ENCODE measurements at places on chromosomes 3 and 15. TPM values are rescaled to one million over a fixed set of nuclear protein-coding genes. Genes with fewer than 3 reads are reported as not detected.

The SLC27A2 gene
- polyA plus RNA-seq, result not detected

- peaks cover 7% of the 10 kb centered on the region for H3K36me3 ChIP-seq
- peaks cover 10% of the 10 kb centered on the region for H3K4me1 ChIP-seq
- no peaks in the 10 kb centered on the region for H3K27me3 ChIP-seq
- no peak for DNase-seq
- H3K27ac ChIP-seq, result no peak overlapping the region
These were observed 39.4 kb upstream of the TRIM71 start for GRCh38 chr3:32778389-32778788.

DNA sequence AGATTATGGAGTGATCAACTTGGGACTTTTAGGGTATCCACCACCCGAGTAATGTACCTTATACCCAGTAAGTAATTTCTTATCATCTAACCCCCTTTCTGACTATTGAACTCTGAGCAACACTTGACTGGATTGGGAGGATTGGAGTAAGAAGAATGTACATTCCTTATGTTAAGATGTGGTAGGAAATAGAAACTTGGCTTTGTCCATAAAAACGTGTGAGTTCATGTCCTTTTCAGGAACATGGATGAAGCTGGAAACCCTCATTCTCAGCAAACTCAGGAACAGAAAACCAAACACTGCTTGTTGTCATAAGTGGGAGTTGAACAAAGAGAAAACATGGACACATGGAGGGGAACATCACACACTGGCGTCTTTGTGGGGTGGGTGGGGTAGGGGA, 112.3 kb downstream of the PTPRG start:
- no peak overlapping the region for H3K27ac ChIP-seq
- H3K36me3 ChIP-seq, result no peaks in the 10 kb centered on the region
- no peak overlapping the region for H3K4me3 ChIP-seq
- no peak for DNase-seq
- H3K27me3 ChIP-seq, result no peaks in the 10 kb centered on the region
- no peaks in the 10 kb centered on the region for H3K4me1 ChIP-seq

GRCh38 chr3:74000725-74001124, 376.0 kb upstream of the PDZRN3 start:
- H3K36me3 ChIP-seq, result no peaks in the 10 kb centered on the region
- DNase-seq, result no peak
- no peak overlapping the region for H3K27ac ChIP-seq
- no peak overlapping the region for H3K4me3 ChIP-seq

GRCh38 chr3:189146848-189147247, 24.9 kb upstream of the TPRG1 start:
- no peak for DNase-seq
- no peaks in the 10 kb centered on the region for H3K36me3 ChIP-seq
- H3K4me3 ChIP-seq, result no peak overlapping the region
- peaks cover 16% of the 10 kb centered on the region for H3K4me1 ChIP-seq

- H3K4me1 ChIP-seq, result no peaks in the 10 kb centered on the region
- H3K36me3 ChIP-seq, result peaks cover 19% of the 10 kb centered on the region
- DNase-seq, result no peak
- H3K27ac ChIP-seq, result no peak overlapping the region
- no peak overlapping the region for H3K4me3 ChIP-seq
- no peaks in the 10 kb centered on the region for H3K27me3 ChIP-seq
These were observed 66.5 kb upstream of the PLXND1 start for GRCh38 chr3:129673012-129673411.

DNA sequence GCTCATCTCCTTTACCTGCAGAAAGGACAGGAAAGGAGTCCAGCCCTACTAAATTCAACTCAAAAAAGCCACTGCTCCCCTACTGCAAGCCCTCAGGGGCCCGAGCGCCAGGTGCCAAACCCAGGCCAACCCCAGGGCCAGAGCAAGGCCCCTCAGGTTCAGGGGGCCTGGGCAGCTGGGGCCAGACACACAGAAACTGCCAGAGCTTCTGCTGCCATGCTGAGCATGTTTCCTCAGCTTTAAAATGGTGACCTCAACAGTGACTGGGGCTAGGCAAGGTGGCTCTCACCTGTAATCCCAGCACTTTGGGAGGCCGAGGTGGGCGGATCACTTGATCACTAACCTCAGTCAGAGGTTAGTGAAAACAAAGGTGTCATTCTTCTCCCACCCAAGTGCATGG, 38.8 kb downstream of the KLHL25 start:
- H3K4me1 ChIP-seq, result peaks cover 6% of the 10 kb centered on the region
- DNase-seq, result no peak
- H3K36me3 ChIP-seq, result no peaks in the 10 kb centered on the region
- H3K27me3 ChIP-seq, result no peaks in the 10 kb centered on the region
- H3K27ac ChIP-seq, result no peak overlapping the region
- H3K4me3 ChIP-seq, result no peak overlapping the region

GRCh38 chr3:134074790-134075567, 45.3 kb upstream of the SLCO2A1 start:
- no peak overlapping the region for H3K4me3 ChIP-seq
- no peaks in the 10 kb centered on the region for H3K27me3 ChIP-seq
- no peak overlapping the region for H3K27ac ChIP-seq
- no peaks in the 10 kb centered on the region for H3K4me1 ChIP-seq

DNA sequence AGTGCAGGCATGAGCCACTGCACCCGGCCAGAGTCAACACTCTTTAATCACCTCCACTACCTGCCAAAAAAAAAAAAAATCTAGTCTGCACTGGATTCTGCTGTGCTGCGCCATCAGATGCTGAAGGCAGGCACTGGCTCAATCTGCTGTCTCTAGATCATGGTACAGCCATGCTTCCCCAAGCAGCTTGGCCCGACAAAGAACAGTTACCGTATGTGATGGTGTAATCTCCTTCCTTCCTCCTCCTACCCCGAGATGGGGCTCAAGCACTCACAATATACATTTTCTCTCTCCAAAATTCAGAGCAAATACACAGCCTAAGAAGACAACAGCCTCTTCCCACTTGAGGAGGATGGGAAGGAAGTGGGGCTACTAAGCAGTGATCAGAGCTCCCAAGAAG, 45.1 kb downstream of the DAPK2 start:
- H3K27ac ChIP-seq, result peak overlapping the region; percentile 43
- H3K27me3 ChIP-seq, result no peaks in the 10 kb centered on the region
- peaks cover 51% of the 10 kb centered on the region for H3K4me1 ChIP-seq
- peak; percentile 64 for DNase-seq
- H3K4me3 ChIP-seq, result no peak overlapping the region
- H3K36me3 ChIP-seq, result no peaks in the 10 kb centered on the region

All from CD14-positive monocyte (primary cell).